Glomerular endothelial cell (primary cell): ENCODE measurements at places on chromosomes 16 and 17. TPM values are rescaled to one million over a fixed set of nuclear protein-coding genes. Genes with fewer than 3 reads are reported as not detected.

DNA sequence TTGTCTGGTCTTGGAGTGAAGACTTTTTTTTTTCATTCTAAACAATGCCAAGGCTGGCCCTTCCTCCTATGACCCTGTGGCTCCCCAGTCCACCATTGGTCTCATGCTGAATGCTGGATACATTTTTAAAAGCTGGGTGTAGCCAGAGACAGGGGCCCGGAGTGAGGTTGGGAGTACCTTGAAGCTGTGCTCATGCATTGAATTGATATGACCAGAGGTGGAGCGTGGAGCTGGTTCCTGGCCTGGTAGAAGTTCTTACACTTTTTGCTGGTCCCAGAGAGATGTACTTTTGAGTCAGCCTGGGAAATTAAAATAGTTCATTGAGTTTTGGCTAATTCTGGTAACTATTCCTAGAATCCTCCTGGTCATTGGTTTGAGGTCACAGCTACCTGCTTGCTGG, 83.6 kb downstream of the CMIP start:
- no peak for DNase-seq

WNT9B gene
- not detected in 2 replicates for total RNA-seq

- DNase-seq, result no peak
Measured at GRCh38 chr17:12549499-12550041, 116.1 kb upstream of the MYOCD start.

DNA sequence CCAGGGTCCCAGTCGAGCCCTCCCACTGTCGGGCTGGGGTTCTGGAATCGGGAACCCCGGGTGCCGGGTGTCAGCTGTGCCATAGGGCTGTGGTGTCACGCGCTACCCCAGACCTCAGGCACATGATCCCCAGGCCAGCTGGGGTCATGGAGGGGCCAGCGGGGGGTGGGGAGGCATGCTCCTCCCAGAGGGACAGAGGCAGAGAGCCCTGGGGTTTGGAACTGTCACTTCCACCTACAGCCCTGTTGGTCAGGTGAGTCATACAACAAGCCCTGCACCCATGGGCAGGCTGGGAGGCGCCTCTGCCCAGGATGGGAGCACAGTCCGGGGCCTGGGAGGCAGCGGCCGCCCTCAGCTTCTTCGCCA, 63.0 kb downstream of the BAIAP2 start:
- no peak for DNase-seq

- DNase-seq, result no peak
Measured at GRCh38 chr17:70072546-70073309, 2.3 kb upstream of the KCNJ16 start.

DNA sequence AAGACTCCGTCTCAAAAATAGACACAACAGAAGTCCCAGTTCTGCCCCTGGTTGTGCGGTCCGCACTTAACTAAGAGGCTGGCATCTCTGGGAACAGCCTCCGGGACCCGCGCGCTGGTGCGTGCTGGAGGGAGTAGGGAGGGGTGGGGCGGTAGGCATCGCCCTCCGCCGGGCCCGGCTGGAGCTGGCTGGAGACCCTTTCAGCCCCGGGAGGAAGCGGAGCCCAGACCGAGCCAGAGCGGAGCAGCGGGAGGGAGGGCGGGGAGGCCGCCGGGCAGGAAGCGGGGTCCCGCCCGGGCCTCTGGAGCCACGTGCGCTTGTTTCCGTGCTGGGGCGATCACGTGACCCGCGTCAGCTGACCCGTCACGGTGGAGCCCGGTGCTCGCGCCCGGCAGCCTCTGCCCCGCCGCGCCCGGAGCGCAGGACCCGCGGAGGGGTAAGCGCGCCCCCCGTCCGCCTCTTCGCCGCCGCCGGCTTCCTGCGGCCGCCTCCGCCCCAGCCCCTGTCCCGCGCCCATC, at the start of gene WDR81:
Gene WDR81 (plus strand): TSS at position 354 of the 518 bp plus-strand sequence. CDS start 256 bp downstream, outside the sequence.
- DNase-seq, result no peak

- DNase-seq, result no peak
Measured at GRCh38 chr17:81511804-81512561, 616 bp downstream of the ACTG1 start.

DNA sequence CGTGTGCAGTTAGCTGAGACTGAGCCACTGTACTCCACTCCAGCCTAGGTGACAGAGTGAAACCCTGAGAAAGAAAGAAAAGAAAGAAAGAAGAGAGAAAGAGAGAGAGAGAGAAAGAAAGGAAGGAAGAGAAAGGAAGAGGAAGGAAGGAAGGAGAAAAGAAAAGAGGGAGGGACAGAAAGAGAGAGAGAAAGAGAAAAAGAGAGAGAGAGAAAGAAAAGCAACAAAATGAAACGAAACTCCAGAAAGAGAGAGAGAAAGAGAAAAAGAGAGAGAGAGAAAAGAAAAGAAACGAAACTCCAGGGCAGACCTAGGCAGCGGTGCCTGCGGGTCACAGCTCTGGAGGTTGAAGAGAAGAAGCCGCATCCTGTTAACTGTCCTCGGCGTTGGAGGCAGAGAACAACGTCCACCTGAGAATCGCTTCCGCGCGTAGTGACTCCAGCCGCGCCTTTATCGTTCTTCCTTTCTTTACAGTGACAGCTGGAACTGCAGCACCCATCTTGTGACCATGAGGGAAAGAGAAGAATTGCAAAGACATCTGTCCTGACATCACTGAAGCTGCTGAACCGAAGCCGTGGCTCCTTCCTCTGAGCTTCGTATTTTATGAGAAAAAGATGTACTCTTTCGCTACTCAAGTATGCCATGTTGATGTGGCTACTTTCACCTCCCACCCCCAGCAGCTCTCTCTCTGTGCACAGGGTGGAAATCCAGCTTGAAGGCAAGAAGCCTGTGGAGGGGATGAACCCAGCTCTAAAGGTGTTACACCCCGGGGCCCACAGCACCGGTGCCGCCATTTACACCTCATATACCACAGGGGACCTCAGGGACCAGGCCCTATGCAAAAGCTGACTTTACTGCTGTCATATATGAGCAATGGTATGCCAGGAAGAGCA, 56.9 kb upstream of the DOC2B start:
- no peak for DNase-seq

- no peak for DNase-seq
Measured at GRCh38 chr16:81739503-81739902, 39.6 kb upstream of the PLCG2 start.

- DNase-seq, result no peak
Measured at GRCh38 chr16:63289834-63290460, 1253.7 kb upstream of the CDH8 start.

DNA sequence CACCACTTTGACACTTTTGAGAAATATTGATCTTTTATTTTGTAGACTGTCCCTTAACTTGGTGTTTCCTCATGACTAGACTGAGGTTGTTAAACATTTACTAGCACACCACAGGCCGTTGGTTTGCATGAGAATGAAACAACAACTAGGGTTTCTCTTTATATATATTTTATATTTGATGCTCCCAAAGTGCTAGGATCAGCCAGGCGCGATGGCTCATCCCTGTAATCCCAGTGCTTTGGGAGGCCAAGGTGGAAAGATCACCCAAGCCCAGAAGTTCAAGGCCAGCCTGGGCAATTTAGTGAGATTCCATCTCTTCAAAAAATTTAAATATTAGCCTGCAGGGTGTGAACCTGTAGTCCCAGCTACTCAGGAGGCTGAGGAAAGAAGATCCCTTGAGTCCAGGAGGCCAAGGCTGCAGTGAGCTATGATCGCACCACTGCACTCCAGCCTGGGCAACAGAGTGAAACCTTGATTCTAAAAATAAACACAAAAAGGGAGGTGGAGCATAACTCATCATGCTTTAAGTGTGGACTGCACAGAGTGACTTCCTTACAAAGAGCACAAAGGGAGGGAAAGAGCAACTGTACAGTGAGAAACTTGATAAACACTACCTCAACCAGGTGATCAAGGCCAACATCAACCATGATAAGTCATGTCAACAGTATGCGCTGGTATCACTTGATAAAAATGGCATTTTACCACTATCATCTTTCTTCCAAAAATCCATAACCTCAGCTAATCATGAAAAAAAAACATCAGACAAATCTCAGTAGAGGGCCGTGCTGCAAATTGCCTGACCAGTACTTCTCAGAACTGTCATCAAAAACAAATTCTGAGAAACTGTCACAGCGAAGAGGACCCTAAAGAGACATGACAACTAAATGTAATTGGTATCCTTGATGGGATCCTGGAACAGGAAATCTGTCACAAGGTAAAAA, 72.8 kb upstream of the ATF7IP2 start:
- DNase-seq, result no peak

GRCh38 chr17:28684963-28685362, 23.0 kb downstream of the SUPT6H start:
- DNase-seq, result no peak

- no peak for DNase-seq
Measured at GRCh38 chr17:60439501-60439900, 17.2 kb downstream of the CHCT1 start.

- no peak for DNase-seq
Measured at GRCh38 chr16:10037751-10038150, 144.5 kb downstream of the GRIN2A start.

DNA sequence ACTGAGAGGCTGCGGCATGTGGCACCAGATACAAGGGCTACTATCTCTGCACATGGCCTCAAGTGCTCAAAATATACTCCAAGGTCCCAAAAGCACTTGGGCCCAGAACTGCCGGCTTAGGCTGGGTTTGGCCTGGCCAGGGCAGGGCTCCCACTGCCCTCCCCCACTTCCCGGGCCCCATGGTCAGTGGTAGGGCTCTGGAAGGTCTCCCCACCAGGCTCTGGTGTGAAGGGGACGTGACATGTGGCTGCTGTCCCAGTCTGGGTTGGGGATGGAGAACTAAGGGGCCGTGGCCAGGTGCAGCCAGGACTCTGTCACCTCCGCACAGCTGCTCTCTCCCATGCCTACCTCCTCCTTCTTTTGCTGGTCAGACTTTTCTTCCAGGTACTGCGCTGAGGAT, 5.7 kb upstream of the PAM16 start:
- DNase-seq, result no peak

GRCh38 chr16:3401719-3402397, 843 bp downstream of the ZNF174 start:
- DNase-seq, result no peak

- DNase-seq, result no peak
Measured at GRCh38 chr16:84599521-84600202, 18.2 kb downstream of the COTL1 start.

DNA sequence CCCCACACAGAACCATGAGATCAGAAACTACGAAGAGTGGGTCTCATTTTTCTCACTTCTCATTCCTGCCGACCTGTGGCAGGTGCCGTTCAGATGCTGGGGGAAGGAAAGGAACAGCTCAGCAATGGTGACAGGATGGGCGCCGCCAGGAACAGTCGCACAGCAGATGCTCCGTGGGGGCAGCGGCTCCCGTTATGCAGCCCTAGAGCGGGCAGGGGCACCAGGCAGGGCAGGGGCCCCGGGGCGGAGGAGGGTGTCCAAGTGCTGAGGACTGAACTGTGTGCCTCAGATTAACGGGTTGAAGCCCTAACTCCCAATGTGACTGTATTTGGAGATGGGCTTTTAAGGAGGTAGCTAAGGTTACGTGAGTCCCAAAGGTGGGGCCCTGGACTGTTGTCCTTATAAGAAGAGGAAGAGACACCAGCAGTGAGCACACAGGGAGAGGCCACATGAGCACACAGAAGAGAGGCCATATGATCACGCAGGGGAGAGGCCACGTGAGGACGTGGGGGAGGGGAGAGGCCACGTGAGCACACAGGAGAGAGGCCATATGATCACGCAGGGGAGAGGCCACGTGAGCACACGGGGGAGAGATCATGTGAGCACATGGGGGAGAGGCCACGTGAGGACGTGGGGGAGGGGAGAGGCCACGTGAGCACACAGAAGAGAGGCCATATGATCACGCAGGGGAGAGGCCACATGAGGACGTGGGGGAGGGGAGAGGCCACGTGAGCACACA, 95.7 kb upstream of the METRNL start:
- no peak for DNase-seq
